ENCODE measurements at places on chromosomes 6 and 20.

GRCh38 chr6:136782021-136782770, 10.1 kb downstream of the MAP3K5 start:
- peak; percentile 60 for DNase-seq

DNA sequence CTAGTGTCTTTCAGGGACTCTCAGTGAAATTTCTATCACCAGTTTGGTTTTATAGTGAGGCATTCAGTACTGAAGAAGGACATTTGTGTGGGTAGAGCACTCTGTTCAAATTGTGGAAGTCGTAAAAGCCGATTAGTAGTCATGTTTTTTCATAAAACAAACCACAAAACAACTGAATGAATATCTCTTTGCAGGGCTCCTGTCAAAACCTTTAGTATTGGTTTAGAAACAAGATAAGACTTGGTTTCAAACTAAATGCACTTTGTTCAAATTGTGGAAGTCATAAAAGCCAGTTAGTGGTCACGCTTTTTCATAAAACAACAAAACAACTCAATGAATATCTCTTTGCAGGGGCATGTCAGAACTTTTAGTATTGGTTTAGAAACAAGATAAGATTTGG, 23.8 kb downstream of the ADGRF4 start:
- DNase-seq = no peak

GRCh38 chr6:14066782-14067406, 50.7 kb upstream of the CD83 start:
- DNase-seq = peak; percentile 75

DNA sequence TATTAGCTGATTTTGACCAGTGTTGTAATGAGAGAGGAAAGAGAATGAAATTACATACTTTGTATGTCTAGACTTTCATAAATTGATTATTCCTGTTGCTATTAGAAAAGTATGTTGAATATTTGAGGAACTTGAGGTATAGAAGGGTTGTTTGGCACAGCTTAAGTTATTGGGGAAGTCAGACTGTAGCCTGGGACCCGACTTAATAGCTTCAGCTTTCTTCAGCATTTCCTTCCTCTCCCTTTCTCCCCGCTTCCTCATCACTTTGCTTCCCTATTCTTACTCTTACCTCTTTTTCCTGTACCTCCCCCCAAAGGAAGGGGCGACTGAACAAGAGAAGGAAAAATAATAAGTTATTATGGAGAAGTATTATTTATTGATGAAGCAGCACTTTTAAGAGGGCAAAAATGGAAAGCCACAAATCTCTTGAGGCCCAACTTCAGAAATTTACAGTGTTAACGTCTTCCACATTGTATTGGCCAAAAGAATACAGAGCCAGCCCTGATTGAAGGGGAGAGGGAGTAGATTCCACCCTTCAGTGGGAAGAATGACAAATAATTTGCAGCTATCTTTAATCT, 7.4 kb downstream of the SENP6 start:
- no peak for DNase-seq

DNA sequence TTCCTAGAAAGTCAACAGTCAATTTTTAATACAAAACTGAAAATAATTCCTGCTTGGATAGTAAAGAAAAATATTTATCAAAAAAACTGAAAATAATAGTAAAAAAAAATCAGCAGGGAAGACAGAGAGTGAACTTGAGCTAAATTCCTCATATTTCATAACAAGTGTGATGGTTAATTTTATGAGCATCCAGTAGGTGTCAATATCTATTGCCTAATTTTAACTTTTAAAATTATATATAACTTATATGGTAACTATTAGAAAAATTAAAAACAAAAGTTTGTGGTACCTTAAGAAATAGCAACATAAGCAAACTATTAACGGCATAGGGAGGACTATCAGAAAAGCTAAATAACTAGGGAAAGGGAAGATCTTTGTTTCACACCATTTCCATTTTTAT, 2.1 kb downstream of the EPM2A start:
- no peak for DNase-seq

- DNase-seq = no peak
Measured at GRCh38 chr6:89081129-89081422, 525 bp downstream of the PNRC1 start.
